ENCODE measurements at places on chromosomes 13 and 19.

- no peak for DNase-seq
Measured at GRCh38 chr13:110638814-110639806, 23.8 kb downstream of the NAXD start.

DNA sequence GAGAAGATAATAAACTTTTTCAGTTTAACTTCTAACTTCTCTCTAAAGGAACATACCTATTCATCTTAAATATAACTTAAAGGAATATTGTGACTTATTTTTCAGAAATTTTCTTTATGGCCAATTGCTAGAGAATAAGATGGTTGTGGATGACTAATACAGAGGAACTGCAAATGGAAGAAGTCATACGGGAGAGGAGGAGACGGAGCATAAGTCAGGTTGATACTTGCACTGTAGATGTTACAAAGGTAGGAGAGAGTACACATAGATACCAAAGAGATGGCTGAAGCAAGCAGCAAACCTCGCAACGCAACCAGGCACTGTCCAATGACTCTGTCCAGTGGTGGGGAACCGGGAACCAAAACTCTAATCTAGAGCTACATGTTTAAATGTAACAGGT lies 963.4 kb downstream of the PCDH9 start:
- no peak for DNase-seq

GRCh38 chr13:20666948-20667347 lies 36.6 kb upstream of the IL17D start:
- no peak for DNase-seq

DNA sequence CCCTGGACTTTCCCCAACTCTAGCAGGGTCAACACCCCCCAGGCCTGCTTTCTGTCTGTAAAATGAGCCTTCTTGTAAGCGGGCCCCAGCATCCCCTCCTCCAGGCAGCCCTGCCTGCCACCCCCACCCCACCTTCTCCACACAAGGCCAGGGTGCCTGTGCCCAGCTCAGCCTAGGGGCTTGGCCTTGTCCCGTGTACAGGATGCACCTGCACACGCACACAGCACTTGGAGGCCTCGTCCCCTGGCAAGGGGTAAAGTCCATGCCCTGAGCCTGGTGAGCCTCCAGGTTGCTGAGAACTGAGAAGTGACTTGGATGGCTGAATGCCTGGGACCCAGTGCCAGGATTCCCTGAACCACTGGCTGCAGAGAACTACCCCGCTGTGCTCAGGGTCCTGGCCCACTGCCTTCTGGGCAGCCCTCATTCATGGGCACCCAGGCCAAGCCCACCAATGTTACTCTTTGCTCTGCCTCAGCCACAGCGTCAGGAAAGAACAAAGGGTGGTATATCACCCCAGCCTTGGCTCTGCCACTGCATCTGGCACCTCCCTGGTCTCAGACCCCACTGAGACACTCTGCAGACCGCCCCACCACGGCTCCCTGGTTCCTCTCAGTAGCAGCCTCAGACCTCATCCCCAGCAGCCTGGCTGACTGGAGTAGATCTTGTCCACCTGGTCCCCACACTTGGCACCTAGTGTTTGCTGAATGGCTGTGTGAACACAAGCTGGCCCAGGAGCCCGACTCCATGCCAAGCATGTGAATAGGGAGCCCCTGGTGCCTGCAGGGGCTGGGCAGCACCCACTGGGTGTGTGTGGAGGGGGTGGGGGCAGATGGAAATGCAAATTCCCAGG lies 1.8 kb upstream of the TM6SF2 start:
- DNase-seq = no peak

GRCh38 chr13:108938155-108938554 lies 308.7 kb downstream of the MYO16 start:
- DNase-seq = no peak
